ENCODE measurements at places on chromosomes 12 and 14. TPM values are rescaled to one million over a fixed set of nuclear protein-coding genes. Genes with fewer than 3 reads are reported as not detected.

SERPINA5 gene
- 0.67 TPM for total RNA-seq

TEX52 gene
- not detected for total RNA-seq

PTGER2 gene
- total RNA-seq: not detected

DAO gene
- total RNA-seq: not detected

TMEM229B gene
- 0.07 TPM for total RNA-seq

NFKBIA gene
- 128 TPM for total RNA-seq

EIF2S3B gene
- total RNA-seq: 1.4 TPM

MLF2 gene
- total RNA-seq: 56.9 TPM

TGM1 gene
- total RNA-seq: 0.40 TPM

A2M gene
- total RNA-seq: 1.4 TPM

MYF5 gene
- not detected for total RNA-seq

DNA sequence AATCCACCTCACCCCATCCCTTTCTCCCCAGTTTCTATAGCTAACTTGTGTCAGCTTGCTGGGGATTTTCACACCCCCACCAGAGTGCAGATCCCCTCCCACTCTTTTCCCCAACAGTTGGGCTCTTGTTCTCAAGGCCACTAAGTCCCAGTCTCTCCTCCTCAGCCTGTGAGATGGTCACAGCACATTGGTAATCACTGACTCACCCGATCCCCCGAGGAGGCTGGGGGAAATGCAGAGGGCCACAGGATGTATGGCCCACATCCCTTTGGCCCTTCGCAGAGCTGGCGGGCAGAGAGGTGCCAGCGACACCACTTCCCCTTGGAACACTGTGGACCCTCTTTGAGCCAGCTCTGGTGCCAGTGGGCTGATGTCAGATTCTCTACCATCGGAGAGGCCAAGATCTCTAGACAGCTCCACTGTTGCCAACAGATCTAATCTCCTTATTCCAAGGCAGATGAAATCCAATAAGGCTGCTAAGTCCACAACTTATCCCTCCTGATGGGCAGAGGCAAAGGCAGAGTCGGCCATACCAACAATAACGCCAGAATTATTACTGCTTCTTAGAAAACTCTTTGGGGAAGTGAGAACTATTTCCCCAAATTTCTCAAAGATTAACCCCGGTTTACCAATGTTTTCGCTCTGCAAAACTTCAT is 1.6 kb downstream of the FMNL3 start:
- no peak for DNase-seq

DNA sequence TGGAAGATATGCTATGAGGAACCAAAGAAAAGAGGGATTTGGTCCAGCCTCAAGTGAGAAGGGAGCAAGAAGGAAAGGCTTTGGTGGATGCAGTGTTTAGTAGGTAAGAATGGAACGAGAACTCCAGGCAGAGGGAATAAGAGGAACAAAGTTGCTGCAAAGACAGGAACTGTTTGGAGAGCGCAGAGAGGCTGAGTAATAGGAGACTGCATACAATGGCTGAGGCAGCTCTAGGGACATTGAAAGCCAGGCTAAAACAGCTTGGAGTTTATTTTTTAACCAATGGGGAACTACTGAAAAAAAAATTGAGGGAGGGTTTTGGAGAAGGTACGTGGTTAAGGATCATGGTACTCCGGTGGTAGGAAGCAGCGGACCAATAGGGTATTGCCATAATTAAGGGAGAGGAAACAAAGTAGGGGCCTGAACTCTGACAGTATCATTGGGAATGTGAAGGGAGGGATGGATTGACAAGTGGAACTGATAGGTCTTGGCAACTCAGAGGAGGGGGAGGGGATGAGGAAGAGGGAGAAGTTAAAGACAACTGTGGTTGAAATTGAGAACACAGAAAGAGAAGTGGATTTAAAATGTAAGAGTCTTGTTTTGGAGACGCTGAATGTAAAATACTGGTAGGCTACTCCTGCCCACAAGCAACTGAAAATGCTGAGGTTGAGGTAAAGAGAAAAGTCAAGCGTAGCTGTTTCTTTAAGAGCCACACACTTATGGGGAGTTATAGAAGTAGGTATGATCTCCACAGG is 4.8 kb downstream of the ASCL4 start:
- DNase-seq: no peak

GRCh38 chr14:103329401-103330347 is 4.4 kb upstream of the EIF5 start:
- no peak for DNase-seq

- DNase-seq: no peak
Observed at GRCh38 chr14:96187216-96188031, 17.2 kb upstream of the BDKRB2 start.

DNA sequence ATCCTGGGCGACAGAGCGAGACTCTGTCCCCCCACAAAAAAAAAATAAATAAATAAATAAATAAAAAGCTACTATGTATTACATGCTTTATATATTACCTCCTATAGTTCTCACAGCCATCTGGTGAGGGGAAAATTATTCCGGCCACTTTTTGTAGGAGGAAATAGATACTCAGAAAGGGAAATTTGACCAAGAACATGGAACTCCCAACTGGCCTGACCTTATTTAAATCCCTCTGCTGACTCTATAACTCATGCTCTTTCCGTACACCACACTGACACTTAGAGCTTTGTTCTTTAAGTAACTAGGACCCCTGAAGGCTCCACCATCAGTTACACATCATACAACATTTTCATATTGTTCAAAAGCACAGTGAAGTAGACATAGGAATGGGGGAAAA is 2.2 kb upstream of the MMP19 start:
- DNase-seq: no peak

DNA sequence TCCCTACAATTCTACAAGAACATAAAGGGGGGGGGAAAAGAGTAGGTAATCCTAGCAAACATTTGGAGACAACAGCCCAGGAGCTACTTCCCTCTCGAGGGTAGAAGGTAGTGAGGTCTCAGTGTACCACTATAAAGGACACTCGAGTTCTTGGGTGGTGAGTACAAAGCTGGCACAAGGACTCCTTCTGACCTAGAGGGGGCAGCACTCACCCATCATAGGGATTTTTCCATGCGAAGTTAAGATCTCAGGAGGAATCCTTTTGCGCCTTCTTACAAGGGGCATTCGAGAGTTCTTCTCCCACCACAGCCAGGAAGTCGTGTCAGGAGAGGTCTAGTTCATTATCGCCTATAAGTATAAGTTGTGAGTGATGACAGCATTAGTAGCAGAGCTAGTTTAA is 200.2 kb upstream of the RBM19 start:
- DNase-seq: no peak

DNA sequence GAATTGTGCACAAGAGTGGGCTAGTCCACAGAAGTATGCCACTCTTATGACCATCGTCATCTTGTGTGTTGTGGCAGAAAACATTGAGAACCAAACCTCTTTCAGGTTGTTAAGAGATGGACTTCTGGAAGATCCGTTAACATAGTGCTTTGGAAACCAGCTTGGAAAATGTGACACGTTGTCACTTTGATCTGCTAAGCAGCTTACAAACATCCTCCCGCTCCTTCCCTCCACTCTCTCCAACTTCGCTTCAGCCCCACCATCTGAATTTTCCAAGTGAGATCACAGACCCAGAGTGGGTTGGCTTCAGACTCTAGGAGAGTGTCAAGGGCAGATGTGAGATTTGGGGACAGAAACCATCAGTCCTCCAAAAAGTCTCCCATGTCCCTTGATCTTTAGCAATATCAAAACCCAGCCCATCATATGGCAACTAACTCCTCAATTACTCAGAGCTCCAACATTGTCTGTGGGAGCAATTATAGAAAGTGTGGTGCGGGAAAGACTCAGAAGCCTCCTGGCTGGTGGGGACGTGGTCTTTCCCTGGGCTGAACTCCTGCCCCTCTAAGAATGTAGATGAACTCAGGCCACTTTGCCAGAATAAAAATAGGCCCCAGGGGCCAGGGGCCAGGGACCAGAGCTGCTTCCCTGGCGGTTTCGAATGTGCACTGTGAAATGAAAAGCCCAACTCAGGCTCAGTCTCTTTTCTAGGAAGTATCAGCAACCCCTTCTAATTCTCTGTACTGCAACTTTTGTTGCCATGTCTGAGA is 129.5 kb downstream of the SLC38A6 start:
- no peak for DNase-seq

- no peak for DNase-seq
Observed at GRCh38 chr12:131330106-131330815, 376.6 kb downstream of the ADGRD1 start.

DNA sequence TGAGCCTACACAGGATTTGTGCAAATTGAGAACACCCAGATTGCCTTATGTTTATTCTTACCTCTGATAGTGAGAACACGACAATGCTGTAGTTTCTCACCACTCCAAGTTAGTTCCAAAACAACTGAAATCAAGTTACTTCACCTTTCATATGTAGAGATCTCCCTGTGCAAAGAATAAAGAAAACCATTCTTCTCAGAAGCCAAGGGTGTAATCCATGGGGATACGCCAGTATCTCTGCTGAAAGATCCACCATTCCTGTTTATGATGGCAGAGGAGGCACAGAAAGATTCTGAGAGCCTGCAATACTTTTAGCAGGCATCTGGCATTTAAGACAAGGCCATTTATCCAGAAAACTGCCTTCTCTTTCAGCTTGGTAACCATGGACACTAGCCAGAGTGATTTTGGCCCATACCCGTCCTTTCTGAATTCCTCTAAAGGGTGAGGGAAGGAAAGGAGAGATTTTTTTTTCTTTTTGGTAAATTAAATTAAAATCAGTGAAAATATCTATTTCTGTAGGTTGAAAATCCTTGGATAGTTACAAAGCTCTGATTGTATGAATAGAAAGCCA is 355.4 kb upstream of the FAR2 start:
- DNase-seq: no peak

DNA sequence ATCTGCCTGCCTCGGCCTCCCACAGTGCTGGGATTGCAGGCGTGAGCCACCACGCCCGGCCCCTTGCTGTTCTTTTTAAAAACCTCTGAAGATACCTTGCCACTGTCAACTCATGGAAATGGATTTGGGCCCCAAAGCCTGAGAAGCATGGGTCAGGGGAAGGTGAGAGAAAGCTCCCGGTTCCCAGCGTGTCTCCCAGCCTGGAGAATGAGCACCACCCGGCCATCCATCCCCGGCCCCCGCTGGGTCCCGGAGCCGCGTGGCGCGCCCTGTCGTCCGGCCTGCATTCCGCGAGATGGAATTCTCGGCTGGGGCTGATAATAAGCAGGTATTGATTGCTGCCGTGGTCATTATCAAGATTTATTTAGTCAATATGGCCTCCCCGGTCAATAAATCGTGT is 126.5 kb upstream of the MYL2 start:
- no peak for DNase-seq

GRCh38 chr14:56390859-56391258 is 188.7 kb upstream of the TMEM260 start:
- DNase-seq: no peak

- no peak for DNase-seq
Observed at GRCh38 chr12:128267651-128268378, 845 bp downstream of the TMEM132C start.

- DNase-seq: no peak
Observed at GRCh38 chr14:65261946-65262345, 150.6 kb upstream of the FUT8 start.

- DNase-seq: no peak
Observed at GRCh38 chr14:95237958-95238340, 80.6 kb upstream of the DICER1 start.

DNA sequence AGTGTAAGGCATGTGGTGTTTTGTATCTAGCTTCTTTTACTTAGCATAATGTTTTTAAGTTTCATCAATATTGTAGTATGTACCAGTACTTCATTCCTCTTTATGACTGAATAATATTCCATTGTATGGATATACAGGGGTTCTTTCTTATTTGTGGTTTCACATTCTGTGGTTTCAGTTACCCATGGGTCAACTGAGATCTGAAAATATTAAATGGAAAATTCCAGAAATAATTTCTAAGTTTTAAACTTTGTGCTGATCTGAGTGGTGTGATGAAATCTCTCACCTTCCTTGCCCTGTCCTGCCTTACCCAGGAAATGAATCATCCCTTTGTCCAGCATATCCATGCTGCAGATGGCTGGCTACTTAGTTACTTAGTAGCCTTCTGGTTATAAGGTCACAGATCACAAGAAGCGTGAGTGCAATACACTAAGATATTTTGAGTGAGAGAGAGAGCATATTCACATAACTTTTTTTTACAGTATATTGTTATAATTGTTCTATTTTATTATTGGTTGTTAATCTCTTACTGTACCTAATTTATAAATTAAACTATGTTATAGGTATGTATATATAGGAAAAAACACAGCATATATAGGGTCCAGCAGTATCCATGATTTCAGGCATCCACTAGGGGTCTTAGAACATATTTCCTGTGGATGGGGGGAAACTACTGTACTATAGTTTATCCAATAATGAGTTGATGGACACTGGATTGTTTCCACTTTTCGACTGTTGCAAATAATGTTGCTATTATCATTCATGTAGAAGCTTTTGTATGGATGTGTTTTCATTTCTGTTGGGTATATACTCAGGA is 59.6 kb upstream of the LRTM2 start:
- DNase-seq: peak; percentile 49

- DNase-seq: no peak
Observed at GRCh38 chr12:52745554-52745953, 31.6 kb downstream of the KRT76 start.

GRCh38 chr12:106709068-106709511 is 65.4 kb upstream of the RIC8B start:
- DNase-seq: no peak

GRCh38 chr12:12128670-12129069 is 57.9 kb downstream of the BCL2L14 start:
- no peak for DNase-seq

DNA sequence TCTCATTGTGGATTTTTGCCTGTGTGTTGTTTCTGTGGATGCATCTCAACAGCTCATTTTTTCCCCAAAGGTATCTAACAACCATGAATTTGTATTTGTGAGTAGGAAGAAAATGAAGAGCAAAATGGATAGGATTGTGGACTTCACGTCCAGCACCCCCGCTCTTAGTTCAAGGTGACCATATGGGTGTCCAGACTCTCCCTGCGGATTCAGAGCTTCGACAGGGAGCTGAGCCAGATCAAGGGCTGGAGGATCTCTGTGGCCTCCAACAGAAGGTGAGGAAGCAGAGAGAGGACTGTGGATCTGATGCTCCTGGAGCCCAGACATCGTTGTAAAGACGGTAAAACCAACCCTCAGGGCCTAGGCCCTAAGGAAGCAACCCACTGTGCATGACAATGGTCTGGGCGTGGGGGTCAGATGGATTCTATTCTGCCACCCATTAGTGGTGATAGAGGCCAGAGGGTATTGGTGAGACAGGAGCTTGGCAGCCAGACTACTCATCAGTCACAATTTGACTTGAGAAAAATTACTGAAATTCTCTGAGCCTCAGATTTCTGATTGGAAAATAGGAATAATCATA is 659.7 kb upstream of the TMEM132C start:
- no peak for DNase-seq

DNA sequence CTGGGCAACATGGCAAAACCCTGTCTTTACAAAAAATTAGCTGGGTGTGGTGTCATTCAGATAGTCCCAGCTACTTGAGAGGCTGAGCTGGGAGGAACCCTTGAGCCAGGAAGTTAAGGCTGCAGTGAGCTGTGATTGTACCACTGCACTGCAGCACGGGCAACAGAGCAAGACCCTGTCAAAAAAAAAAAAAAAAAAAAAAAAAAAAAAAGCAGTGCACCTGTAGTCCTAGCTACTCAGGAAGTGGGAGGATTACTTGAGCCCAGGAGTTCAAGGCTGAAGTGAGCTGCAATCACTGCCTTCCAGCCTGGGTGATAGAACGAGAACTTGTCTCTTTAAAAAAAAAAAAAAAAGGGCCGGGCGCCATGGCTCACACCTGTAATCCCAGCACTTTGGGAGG is 5.6 kb downstream of the REM2 start:
- DNase-seq: no peak

GRCh38 chr14:23399591-23399990 is 8.5 kb downstream of the MYH6 start:
- DNase-seq: no peak

- DNase-seq: no peak
Observed at GRCh38 chr12:24705216-24705615, 243.7 kb downstream of the BCAT1 start.

Data from pulmonary artery endothelial cell (primary cell).